ENCODE measurements at places on chromosomes 2 and 18.

GRCh38 chr2:31440764-31441163 is 26.2 kb upstream of the XDH start:
- H3K27ac ChIP-seq = no peak overlapping the region
- H3K36me3 ChIP-seq = no peaks in the 10 kb centered on the region
- no peaks in the 10 kb centered on the region for H3K27me3 ChIP-seq
- DNase-seq = no peak

DNA sequence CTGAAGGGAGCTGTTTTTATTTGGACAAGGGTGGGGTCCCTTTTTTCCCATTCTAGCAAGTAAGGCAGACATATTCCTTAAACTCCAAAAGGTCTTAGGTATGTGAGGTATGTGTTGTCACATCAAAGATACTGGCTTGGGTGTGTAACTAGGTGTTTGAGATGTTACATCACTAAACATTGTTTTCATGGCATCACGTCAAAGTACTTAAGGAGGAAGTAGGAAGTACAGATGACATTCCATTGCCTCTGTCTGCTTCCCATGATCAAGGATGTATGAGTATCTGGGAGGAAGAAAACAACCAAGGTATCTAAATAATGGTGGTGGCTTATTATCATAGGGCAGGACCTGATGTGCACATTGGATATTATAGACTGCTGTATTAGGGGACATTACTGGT is 39.3 kb downstream of the CD302 start:
- no peaks in the 10 kb centered on the region for H3K27me3 ChIP-seq
- no peak for DNase-seq
- H3K4me1 ChIP-seq = no peaks in the 10 kb centered on the region
- no peak overlapping the region for H3K4me3 ChIP-seq

- no peaks in the 10 kb centered on the region for H3K4me1 ChIP-seq
- no peaks in the 10 kb centered on the region for H3K36me3 ChIP-seq
- no peaks in the 10 kb centered on the region for H3K27me3 ChIP-seq
Observed at GRCh38 chr18:59927246-59927825, 27.5 kb downstream of the PMAIP1 start.

DNA sequence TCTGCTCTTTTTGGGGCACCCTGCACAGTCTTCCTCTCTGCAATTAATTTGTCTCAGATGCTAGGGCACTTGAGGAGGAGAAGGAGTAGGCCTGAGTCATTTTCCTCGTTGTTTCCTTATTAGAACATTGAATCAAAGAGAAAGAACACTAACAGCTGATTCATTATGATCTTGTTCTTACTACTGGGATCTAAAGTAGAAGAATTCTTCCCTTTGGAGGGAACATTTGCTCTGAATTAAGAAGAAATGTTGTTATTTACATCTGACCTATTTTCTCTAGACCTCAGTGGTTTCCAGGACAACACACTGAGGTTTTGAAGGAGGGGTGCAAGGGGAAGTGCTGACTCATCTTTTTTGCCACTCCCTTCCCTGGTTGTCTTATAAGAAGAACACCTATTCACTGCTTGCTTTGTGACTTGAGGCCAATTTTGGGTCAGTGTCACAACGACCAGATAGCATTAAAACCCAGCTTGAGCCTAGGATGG is 24.3 kb upstream of the STAT1 start:
- no peaks in the 10 kb centered on the region for H3K4me1 ChIP-seq
- no peaks in the 10 kb centered on the region for H3K27me3 ChIP-seq
- H3K4me3 ChIP-seq = no peak overlapping the region
- no peak for DNase-seq

- no peak for DNase-seq
- H3K36me3 ChIP-seq = no peaks in the 10 kb centered on the region
- no peaks in the 10 kb centered on the region for H3K27me3 ChIP-seq
- H3K27ac ChIP-seq = no peak overlapping the region
- H3K4me1 ChIP-seq = no peaks in the 10 kb centered on the region
- H3K4me3 ChIP-seq = no peak overlapping the region
Observed at GRCh38 chr2:171318463-171318934, 115.3 kb downstream of the METTL8 start.

GRCh38 chr18:31942291-31942998 is 483 bp downstream of the TRAPPC8 start:
- peak; percentile 10 for DNase-seq
- H3K27ac ChIP-seq = peak overlapping the region; percentile 91
- peak overlapping the region; percentile 89 for H3K4me3 ChIP-seq
- H3K4me1 ChIP-seq = peaks cover 3% of the 10 kb centered on the region

DNA sequence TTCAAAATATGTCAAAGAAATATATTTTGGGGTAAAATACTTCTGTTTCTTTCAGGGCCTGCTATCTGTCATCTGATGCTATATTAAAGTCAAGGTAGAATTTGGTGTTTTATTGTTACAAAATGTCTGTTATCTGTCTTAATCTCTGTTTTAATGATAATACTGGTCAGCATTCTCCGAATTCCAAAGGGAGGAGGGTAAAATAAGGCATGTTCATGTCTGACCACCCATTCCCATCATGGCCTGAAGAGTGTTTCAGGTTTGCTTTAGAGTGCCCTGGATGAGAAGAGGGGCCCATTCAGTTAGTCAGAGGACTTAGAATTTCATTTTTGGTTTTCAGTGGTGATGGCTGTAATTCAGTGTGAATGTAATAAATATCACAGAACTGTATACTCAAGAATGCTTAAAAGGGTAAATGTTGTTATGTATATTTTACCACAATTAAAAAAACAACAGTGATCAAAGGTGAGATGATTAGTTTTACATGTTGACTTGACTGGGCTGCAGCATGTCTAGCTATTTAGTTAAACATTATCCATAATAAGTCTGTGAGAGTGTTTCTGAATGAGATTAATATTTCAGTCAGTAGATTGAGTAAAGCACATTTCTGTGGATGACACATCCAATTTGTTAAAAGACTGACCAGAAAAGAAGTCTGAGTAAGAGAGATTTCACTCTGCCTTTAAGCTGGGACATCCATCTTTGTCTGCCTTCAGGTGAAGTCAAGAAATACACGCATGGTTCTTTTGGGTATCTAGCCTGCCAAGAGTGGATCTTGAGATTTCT is 467.9 kb upstream of the SYT4 start:
- no peak for DNase-seq
- H3K4me1 ChIP-seq = no peaks in the 10 kb centered on the region
- H3K27me3 ChIP-seq = no peaks in the 10 kb centered on the region
- no peak overlapping the region for H3K27ac ChIP-seq
- H3K4me3 ChIP-seq = no peak overlapping the region

GRCh38 chr2:240871071-240871958 is 2.7 kb downstream of the AGXT start:
- H3K27ac ChIP-seq = no peak overlapping the region
- no peaks in the 10 kb centered on the region for H3K27me3 ChIP-seq
- no peak for DNase-seq
- H3K4me1 ChIP-seq = no peaks in the 10 kb centered on the region
- H3K4me3 ChIP-seq = no peak overlapping the region

All from prostate gland (tissue), 2 donors.